ENCODE measurements at places on chromosomes 13 and 19.

DNA sequence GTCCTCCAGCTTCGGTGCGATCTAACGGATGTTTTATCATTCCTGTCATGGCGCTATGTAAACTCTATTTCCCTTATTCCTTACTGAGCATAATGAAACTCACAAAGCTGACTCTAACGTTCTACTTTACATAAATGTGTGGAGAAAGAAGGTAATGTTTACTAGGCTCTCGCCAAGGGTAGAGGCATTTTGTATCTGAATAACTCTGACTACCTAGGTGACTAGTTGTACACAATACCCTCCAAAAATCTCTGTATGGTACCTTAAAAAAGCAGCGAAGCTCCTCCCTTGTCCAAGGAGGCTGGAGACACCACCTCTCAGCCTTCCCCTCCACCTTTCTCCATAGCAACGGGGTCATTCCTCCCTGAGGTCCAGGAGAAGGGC is 316 bp upstream of the ZNF530 start:
- DNase-seq = no peak

DNA sequence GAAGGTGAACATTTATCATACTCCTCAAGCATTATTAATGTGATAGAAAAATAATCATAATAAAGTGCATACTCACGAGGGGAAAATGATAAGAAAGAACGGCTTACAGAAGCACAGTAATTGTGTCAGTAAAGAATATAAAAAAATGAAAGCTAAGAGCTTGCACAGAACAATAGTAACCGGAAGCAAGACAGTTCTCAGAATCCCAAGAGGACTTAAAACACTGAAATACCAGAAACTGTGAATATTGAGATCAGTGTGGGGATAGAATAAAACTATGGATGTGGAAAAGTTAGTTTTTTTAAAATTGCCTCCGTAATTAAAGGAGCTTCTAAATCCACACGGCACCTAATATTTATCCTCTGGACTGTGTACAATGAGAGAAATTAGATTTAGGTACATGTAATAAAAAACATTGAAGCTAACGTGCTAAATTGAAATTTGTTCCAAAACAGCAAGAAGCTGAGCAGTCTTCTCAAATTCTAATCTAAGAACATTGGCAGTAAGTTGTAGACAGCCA is 482.7 kb downstream of the SLITRK6 start:
- no peak for DNase-seq

DNA sequence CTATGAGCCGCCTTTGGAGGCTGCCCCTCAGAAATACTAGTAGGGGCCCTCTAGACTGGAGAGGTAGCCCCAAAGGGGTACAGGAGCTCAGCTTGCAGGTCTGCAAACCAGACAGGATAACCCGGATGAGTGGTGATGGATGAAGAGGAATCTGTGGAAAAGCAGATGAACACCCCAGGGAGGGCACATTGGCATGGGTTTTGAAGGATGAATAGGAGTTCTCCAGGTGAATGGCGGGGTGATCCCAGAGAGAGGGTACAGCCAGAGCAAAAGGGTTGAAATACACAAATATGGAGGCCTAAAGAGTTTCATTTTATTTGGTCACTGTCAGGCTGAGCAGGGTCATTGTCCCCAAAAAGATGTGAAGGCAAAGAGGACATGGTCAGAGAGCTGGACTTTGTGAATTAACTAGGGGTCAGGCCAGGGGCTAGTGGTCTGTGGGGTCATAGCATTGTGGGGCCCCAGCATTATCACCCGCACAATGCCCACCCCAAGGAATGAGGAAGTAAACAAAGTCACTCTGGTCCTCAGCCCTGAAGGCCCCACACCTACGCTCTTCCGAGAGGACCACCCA is 4.8 kb downstream of the NR2F6 start:
- no peak for DNase-seq

- DNase-seq = no peak
These were observed 126.4 kb upstream of the SLC10A2 start for GRCh38 chr13:103192511-103193135.

GRCh38 chr13:108850691-108851090 is 221.3 kb downstream of the MYO16 start:
- DNase-seq = no peak

- no peak for DNase-seq
These were observed 163.5 kb upstream of the SPRY2 start for GRCh38 chr13:80504453-80504852.

DNA sequence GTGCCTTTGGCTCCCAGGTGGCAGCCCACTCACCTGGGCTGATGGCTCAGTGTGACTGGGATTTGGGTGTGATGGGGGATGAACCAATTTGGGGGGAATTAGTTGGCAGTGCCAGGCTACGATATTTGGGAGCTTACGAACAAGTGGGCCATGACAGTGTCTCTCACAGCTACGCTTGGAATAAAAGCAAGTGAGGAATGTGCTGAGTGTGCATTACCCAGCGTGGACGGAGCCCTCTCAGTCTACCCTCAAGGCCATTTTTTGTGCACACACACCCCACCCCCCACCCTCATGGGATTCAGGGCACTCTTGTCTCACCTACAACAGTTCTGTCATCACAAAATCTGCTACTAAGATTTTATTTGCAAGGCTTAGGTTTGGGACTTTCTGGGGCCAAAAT is 329.1 kb downstream of the NDFIP2 start:
- no peak for DNase-seq

DNA sequence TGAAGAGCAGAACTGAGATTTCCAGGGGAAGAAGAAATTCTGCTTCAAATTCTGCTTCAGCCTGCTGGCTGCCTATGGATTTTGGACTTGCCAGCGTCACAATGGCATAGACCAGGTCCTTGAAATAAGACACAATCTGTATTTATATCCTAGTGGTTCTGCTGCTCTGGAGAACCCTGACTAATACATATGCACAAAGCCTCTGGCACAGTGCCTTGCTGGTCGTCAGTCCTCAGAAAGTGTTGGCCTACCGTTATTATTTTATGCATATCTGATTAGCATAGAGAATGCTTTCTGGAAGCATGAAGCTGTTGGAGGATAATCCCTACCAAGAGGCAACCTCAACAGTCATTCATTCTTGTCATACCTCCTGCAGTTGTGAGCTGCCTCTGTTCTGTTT is 213.7 kb downstream of the B3GLCT start:
- no peak for DNase-seq

GRCh38 chr13:51644654-51645053 is 60.4 kb downstream of the WDFY2 start:
- DNase-seq = peak; percentile 57

DNA sequence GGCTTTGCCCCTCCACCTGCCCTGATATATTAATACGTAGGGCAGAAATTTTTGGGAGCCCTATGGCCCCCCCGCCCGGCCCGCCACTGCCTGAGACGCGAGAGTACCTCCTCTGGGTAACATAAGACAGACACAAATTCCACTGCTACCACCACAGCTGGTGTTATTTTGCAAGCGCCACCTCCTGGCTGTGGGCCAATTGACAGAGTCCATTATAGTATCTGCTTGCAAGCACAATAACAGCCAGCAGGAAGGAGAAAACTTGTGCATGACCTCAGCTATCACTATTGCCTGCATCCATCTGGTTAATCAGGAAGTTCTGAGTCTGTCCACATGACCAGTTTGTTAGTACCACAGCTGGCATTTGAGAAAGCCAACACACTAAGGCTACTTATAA is 25.3 kb upstream of the OR10H2 start:
- DNase-seq = no peak

DNA sequence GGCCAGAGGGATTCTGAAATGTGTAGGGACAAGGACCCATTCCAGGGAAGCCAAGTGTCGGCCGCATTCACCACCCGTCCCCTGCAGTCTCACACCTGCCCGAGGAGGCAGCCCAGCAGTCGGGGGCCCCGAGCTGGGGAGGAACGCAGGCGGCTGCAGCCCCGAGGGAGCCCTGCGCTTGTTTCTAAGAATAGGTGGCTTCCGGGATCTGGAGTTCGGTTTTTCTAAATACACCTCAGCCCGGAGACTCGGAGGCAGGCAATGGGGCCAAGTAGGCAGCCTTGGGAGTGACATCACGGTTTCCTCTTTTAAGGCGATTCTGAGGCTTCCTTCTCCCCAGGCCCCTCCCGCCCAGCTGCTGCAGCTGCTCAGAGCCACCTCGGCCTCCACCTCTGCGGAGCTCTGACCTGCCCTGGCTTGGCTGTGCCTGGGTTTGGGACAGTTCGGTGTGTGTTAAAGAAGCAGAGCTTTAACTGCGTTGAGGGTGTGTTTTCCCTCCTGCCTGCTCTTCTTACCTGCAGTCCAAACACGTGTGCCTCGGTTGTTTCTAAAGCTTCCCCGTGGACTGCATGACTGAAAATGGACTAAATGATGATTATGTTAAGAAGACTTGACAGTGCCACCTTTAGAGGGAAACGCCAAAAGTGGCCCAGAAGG is 80.5 kb downstream of the COL4A2 start:
- DNase-seq = no peak

GRCh38 chr13:33480561-33480960 is 195.0 kb upstream of the STARD13 start:
- no peak for DNase-seq

DNA sequence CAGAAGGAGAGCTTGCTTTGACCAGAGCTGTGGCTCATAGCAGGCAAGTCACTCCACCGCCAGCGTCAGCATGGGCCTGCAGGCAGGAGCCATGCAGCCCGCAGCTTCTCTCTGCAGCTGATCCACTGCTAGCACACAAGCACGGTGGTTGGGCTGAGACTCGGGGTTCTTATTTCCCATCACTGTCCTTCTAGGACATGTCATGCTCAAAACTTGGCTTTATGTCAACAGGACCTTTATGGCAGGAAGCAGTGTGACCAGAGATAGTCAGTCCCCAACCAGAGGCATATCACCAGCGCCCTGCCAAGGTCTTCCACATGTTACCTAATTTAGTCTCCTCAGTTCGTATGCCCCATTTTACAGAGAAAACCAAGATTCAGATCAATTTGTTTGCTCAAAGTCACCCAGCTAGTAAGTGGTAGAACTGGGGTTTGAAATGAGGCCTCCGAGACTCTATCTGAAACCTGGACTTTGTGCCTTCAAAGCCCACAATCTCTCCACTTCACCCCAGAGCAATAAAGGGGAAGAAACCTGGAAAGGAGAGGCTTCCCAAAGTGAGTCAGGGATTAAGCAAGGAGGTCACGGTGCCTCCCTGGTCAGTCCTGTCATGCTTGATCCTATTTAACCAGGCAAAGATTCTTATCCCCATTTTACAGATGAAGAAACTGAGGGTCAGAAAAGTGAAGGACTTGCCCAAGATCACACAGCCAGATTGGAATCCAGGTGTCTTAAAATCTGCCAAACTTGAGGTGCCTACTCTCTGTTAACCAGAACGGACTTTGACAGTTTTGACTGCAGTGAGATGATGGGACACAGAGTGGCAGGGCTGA is 5.1 kb downstream of the TMEM272 start:
- no peak for DNase-seq

- peak; percentile 20 for DNase-seq
These were observed 4.0 kb downstream of the C19orf38 start for GRCh38 chr19:10852098-10852800.

- DNase-seq = no peak
These were observed 450.4 kb downstream of the FGF9 start for GRCh38 chr13:22121146-22121739.

- DNase-seq = no peak
These were observed 79.0 kb upstream of the MEDAG start for GRCh38 chr13:30826911-30827577.

GRCh38 chr19:18336121-18336520 is 4.3 kb upstream of the PGPEP1 start:
- no peak for DNase-seq

DNA sequence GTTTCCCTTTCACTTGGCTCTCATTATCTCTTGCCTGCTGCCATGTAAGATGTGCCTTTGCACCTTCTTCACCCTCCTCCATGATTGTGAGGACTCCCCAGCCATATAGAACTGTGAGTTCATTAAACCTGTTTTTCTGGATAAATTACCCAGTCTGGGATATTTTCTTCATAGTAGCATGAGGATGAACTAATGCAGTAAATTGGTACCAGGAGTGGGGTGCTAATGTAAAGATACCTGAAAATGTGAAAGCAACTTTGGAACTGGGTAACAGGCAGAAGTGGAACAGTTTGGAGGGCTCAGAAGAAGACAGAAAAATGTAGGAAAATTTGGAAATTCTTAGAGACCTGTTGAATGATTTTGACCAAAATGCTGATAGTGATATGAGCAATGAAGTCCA is 487.4 kb downstream of the LMO7 start:
- DNase-seq = no peak

- no peak for DNase-seq
These were observed 31.4 kb downstream of the ELF1 start for GRCh38 chr13:40987606-40988280.

DNA sequence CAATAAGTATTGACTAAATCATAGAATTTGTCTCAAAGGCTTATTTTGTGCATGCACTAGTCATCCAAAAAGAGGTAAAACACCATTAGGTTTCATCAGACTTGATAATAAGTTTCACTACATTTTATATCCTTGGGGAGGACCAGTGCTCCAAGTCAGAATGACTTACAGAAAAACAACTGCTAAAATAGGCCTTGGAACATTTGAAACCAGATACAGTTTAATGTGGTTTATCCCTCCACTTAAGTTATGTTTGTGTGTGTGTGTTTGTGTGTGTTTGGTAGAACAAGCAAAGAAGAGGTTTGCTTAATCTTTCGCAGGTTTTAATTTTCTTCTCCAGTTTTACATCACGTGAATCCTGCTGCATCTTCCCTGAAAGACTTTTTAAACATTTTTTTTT is 570.9 kb downstream of the PCDH9 start:
- no peak for DNase-seq

DNA sequence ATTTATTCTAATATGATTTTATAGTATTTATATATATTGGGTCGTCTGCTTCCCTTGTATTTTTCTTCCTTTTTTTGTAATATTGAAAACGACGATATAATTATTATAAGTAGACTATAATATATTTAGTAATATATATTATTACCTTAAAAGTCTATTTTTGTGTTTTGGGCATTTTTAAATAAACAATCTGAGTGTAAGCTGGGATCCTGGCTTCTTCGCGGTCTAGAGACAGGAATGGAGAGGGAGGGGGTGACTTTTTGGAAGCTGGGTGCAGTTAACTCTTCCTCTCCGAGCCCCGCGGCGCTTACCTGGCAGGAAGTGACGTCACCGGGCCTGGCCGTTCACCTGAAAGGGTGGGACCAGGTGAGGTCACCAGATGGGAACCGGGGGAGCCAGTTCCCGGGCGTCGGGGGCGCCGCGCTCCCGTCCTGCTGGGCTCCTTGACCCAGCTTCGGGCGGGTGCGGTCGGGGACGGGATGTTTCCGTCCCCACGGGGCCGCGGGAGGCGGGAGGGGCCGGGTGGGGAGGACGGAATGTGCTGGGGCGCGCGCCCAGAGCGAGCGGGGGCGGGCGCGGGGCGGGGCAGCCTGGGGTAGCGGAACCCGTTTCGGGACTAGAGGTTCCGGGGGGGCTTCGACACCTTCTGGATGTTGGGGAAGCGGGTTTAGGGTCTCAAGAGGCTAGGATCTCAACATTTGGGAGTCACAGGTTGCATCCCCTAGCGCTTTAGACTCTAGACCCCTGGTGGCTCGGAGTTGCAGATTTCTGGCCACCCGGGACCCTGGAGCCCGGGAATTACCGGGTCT is 2.8 kb downstream of the ZFP36 start:
- DNase-seq = peak; percentile 42

DNA sequence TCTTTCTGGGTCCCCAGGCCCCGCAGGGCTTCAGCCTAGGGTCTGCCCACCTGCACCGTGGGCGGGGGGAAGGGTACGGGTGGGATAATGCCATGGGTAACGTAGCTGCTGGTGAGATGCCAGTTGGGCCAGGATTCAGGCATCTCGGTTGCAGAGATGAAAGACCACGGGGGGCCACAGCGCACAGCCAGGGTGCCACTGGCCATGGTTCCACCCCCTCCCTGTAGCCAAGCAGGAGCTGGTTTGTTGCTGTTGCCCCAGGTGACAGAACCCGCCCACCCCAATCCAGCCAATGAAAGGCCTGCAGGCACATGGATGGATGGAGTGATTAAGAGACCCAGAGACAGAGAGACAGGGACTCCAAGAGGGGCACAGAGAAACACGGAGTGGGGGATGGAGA is 1.0 kb upstream of the CGB7 start:
- no peak for DNase-seq
